AG20443 (cell line): ENCODE measurements at places on chromosomes 6 and 20.

- DNase-seq: no peak
Measured at GRCh38 chr20:33025318-33025876, 6.1 kb upstream of the BPIFB6 start.

DNA sequence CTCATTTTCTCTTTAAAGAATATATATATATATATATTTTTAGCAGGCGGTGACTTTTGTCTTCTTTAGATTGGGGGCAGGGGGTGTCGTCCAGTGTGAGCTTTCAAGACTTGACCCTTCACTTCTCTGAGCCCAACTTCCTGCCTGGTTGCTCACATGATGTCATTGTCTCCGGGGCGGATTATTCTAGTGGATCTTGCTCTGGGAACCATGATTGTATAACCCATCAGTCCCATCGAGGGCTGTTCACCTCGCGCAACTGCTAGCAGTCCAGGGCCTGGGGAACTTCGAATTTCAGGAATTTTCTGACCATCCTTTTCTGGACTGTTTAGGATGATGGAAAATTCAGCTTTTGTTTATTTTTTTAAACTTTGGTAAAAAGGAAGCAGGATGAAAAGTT lies 1.0 kb downstream of the IGF2R start:
- DNase-seq: peak; percentile 78

DNA sequence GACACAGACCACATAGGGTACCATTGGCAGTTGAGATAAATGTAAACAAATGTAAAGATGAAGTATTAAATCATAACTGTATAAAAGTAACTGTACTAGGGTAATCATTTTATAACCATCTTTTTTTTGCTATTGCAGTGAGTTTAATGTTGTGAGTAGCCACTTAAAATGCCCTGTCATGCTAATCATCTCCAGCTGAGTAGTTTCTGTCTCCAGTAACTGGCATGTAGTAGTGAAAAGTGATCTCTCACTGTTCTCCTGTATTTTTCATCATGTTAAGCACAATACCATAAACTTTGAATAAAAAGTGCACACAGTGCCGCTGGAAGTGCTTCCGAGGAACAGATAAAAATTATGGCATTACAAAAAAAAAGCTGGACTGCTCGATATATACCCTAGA lies 45.0 kb upstream of the OPRM1 start:
- no peak for DNase-seq

- no peak for DNase-seq
Measured at GRCh38 chr6:40674170-40674569, 87.0 kb upstream of the LRFN2 start.

GRCh38 chr6:110002676-110003075 lies 24.6 kb downstream of the GPR6 start:
- no peak for DNase-seq

DNA sequence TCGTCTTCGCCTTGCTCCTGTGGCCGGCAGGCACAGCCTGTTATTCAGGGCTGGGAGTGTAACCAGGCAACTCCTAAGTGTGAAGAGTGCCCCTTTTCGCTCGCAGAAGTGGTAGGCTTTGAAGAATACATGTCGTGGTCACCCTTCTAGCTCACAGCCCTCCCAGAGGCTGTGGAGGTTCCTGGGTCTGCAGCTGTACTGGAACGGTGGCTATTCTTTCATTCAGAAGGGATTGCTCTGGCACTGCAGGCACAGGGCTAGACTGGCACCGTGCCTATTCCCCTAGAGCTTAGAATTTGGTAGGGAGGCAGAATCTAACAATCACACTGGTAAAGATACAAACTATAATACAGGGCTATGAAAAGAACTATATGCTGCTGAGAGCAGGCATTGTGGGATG lies 1.1 kb upstream of the SRSF12 start:
- no peak for DNase-seq

DNA sequence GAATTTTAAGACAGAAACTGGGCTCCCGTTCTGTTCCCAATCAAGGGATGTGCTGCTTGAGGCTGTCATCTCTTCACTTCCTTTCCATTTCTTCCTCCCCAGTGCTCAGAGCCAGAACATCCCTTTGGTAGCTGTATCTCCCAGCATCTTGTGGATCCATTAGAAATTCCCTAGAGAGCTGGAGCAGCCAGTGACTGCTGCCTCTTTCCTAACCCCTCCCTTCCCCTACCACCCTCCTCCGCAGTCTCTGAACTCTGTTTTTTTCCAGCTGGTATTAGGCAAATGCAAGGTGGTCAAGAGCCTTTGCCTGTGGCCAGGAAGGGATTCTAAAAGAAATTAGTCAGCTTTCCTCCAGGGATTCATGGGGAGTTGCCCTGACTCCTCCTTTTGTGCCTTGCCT lies 208.0 kb downstream of the EYA2 start:
- DNase-seq: no peak

- DNase-seq: peak; percentile 50
Measured at GRCh38 chr6:138485005-138485545, 14.2 kb downstream of the NHSL1 start.

- no peak for DNase-seq
Measured at GRCh38 chr20:59299945-59300332, 472 bp upstream of the EDN3 start.

GRCh38 chr6:165090242-165090641 lies 219.2 kb downstream of the C6orf118 start:
- DNase-seq: peak; percentile 15

DNA sequence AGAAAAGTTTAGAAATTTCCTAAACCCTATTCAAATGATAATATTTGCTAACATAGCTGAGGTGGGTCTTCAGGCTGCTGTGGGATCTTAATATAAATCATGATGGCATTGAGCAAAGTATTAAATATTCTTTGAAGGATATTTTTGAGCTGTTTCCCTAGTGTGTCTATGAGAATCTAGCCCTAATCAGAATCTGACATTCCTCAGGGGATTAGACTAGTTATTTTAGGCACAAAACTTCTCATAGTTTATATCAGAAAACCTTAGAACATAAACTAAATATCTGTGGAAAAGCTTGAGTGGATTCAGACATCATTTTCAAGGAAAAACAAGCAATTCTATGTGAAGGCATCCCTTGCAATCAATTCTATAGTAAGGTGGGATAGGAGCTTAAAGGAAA lies 594.5 kb downstream of the RFPL4B start:
- no peak for DNase-seq

GRCh38 chr6:117237561-117237960 lies 27.8 kb upstream of the VGLL2 start:
- no peak for DNase-seq

DNA sequence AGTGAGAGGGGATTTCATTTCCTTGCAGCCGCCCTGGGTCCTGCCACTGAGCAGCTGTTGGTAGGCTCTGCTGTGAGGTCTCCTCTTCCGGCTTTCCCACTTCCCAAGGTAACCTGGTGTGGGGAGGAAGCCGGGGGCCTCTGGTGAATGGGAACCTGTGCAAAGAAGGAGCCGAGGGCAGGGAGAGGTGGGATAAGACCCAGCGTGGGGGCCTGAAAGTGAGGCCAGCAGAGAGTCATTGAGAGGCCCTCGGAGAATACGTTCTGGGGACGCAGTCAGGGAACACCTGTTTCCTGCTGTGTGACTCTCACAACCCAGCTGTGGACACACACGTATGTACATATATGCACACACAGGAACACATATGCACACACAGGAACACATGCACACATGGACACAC lies 100.7 kb downstream of the CDH26 start:
- DNase-seq: no peak

GRCh38 chr6:130128326-130128725 lies 94.4 kb downstream of the SAMD3 start:
- DNase-seq: no peak
